Stimulated activated CD8-positive, alpha-beta memory T cell treated with anti-CD3 and anti-CD28 coated beads, Interleukin-12 subunit alpha, Interleukin-12 subunit beta, amount 100 ng/mL, for 4 hours (primary cell): ENCODE measurements at places on chromosomes 7 and 10.

GRCh38 chr10:101354328-101355071 lies 535 bp downstream of the BTRC start:
- DNase-seq: no peak

DNA sequence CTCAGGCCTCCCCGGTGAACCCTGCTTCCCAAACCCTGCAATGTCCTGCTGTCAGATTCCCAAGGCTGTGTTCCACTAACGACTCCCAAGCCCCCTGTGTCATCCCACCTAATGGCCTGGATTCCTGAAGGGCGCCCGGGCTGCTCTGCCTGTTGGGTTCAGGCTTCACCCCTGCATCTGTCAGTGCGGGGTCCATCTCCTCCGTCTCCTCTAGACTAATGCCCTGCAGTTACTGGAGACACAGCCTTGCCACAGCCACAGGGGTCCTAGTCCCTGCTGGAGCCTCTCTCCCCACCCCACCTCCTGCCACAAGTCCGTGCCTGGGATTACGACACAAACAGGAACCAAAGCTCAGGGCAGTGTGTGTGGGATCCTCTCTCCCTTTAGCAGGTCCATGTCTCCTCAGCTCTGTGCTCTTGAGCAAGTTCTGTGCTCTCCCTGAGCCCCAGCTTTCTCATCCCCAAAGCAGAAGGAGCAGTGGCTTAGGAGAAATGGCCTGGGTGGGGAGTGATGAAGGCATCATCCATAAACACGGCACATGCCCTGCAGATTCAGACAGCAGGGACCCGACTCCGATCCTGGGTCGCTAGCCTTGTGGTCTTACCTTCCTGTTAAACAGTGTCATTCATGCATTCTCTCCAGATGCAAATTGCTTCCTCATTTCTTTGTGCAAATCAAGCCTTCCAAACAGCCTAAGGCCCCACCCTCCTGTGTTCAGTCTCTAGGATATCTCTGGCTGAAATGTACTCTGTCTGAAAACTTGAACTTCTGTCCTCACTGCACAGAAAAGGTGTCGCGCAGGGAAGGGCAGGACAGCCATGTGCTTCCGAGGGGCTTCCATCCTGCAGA lies 8.2 kb upstream of the RBP3 start:
- DNase-seq: no peak

- DNase-seq: no peak
Measured at GRCh38 chr7:115216652-115217051, 294.8 kb downstream of the MDFIC start.

- DNase-seq: no peak
Measured at GRCh38 chr7:105454921-105455320, 66.2 kb upstream of the SRPK2 start.

DNA sequence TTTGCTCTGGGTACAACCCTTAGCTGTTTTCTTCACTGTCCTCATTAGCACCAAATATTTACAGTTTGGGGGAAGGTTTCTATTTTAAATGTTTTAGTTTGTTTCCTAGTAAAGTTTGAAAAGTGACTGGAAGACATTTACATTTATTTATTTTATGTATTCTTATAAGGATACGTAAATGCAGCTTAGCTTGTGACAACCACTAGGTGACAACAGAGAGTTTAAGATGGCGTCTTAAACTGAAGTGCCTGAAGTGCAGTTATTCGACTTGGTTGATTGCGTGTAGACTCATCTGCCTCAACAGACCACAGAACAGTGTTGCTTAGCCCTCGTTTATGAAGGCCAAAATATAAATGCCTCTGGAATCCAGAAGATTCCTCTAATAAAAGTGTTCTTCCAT lies 378.2 kb upstream of the MYO3A start:
- no peak for DNase-seq

GRCh38 chr10:69439350-69439739 lies 11.9 kb upstream of the TSPAN15 start:
- no peak for DNase-seq

DNA sequence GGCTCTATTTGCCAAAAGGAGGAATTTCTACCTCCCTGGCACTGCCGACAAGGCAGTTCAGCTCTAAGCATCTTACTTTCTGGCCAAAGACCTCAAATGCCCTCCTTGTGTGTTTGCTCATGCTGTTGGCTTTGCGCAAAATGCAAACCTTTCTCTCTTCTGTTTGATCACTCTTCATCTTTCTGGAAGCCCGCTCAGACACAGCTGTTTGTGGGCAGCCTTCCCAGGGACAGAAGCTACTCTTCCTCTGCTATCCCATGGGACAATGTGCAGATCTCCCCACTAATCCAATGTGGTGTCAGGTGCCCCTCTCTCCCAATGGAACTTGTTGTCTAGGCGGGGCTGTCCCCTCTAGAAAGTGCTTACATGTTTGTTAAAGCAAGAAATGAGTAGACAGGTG lies 278.7 kb downstream of the CCSER2 start:
- DNase-seq: no peak

- no peak for DNase-seq
Measured at GRCh38 chr10:119738962-119739361, 13.1 kb downstream of the INPP5F start.

- DNase-seq: no peak
Measured at GRCh38 chr10:86946213-86947155, 10.9 kb downstream of the MMRN2 start.

DNA sequence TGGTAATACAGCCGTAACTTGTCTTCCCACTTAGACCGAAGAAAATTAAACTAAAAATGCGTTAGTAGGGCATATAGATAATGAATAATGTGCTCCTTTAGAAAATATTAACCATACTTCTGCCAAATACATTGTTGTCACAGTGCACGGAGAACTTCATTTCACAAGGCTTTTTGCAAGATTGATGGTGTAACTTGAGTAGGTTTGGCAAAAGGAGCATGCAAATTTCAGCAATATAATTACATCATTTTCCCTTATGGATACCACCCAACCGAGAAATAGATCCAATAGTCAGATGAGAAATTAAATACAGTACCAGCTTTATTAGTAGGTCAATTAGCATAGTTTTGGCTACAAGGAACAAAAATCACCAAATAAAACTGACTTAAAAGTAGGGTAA lies 792.6 kb upstream of the C7orf33 start:
- no peak for DNase-seq

DNA sequence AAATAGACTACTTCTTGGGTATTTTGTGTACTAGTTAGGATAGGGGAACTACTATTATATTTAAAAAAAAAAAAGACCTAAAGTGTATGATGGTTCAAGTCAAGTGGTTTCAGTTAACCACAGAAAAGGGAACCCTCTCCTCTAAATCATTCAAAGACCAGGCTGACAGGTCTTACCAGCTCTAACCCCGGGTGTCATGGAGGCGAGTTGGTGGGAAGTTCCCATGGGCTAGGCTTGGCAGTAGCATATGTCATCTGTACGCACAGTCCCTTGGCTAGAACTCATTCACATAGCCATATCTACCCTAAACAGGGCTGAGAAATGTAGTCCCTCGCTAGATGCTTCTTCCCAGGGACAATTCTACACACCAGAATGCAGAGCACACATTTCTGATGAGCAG lies 37.7 kb upstream of the KCNMA1 start:
- no peak for DNase-seq

- no peak for DNase-seq
Measured at GRCh38 chr7:44979481-44980392, 922 bp upstream of the MYO1G start.

GRCh38 chr7:137774793-137775201 lies 72.0 kb downstream of the DGKI start:
- no peak for DNase-seq

DNA sequence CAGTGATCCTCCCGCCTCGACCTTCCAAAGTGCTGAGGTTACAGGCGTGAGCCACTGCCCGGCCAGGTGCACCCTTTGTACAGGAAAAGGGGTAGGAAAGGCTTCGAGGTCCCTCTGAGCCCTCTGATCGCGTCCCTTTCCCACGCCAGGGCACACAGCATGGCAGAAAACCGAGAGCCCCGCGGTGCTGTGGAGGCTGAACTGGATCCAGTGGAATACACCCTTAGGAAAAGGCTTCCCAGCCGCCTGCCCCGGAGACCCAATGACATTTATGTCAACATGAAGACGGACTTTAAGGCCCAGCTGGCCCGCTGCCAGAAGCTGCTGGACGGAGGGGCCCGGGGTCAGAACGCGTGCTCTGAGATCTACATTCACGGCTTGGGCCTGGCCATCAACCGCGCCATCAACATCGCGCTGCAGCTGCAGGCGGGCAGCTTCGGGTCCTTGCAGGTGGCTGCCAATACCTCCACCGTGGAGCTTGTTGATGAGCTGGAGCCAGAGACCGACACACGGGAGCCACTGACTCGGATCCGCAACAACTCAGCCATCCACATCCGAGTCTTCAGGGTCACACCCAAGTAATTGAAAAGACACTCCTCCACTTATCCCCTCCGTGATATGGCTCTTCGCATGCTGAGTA lies 871 bp downstream of the POP7 start:
- DNase-seq: no peak

DNA sequence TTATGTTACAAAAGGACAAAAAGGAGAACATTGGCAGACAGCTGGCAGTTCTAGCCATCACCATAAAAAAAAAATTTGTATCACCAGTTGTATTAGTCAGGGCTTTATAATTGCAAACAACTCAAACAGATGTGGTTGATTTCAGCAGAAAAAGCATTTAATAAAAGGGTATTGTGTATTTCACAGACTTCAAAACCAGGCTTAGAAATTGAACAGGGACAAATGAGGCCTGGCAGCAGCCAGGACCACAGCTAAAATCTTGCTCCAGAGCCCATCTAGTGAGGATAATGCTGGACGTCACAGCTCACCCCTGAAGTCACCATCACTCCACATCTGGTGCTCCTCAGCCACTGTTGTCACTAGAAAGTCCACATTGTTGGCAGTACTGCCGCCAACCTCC lies 52.9 kb upstream of the CALD1 start:
- DNase-seq: no peak

DNA sequence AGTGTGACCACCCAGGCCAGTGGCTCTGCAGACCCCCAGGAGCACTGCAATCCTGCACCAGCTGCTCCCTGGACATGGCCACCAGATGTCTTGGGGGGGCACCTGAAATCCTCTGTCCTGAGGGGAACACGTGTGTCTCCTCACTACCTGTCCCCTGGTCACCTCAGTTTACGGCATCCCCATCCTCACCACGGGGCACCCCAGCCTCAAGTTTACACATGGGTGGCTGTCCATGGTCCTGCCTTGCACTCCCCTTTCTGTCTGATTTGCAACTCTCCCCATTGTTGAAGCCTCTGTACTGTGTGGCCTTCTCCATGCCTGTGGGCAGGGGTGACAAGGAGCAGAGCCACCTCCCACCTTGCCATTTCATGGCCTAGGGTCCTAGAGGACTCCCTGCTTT lies 67.2 kb downstream of the RAMP3 start:
- DNase-seq: no peak

- no peak for DNase-seq
Measured at GRCh38 chr10:75011221-75011620, 100.2 kb upstream of the SAMD8 start.

- peak; percentile 66 for DNase-seq
Measured at GRCh38 chr7:155003092-155003375, at the start of gene PAXIP1. Gene PAXIP1 (minus strand): TSS chr7:155003124. CDS start chr7:155002929, 195 bp downstream.

DNA sequence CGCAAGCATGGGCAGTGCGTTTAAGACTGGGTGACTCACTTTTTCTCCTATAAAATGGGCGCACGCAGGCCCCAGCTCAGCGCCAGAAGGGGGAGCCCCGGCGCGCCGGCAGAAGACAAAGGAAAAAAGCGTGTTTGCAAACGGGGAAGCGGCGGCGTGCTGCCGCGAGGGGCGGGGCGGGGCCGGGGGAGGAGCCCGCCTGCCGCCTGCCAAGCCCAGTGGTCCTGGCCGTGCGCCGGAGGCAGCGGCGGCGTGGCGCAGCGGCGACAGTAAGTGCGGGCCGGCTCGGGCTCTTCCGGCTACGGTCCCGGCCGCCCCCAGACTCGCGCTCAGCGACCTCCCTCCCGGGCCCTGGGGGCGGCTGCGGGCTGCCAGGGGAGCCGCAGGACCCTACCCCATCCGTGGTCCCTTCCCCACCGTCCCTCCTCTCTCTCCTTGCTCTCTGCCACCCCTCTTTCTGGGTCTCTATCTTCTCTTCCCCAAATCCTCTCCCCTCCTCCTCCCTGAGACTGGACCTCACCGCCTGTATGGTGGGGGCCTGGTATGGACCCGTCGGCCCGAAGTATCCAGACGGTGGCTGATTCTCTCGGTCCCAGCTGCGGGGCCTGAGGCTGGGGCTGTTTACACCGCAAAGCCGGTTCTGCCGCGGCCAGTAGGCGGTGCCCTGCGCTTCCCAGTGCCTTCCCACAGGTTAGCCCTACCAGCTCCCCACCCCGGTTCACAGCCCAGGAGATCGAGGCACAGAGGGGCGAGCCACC lies at the start of gene SLC29A3:
TSS of gene SLC29A3 (plus strand) at position 218 of the 758 bp plus-strand sequence. CDS start at position 269, 51 bp downstream.
- peak; percentile 73 for DNase-seq

DNA sequence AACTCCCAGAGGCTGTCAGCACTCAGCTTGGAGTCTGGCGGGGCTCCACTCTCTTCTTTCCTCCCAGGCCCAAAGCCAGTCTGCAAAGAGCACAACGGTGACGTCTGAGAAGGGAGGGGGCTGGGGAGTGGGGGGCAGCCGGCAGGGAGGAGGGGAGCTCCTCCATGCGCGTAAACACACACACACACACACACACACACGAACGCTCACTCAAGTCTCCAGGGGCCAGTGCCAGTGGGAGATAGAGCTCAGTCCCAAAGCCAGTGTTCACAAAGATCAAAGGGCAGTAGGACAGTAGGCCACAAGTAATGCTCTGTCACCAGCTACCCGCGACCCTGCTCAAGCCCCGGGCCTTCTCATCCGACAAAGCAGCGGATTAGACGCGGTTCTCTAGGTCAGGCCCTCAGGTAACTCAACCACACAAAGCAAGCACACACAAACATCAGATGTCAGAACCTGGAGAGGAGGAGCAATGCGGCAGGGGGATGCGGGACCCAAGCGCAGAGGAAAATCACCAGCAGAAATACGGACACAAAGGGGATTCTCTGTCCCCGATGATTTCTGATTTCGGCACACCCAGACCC lies 19.9 kb downstream of the TCAF1 start:
- no peak for DNase-seq

DNA sequence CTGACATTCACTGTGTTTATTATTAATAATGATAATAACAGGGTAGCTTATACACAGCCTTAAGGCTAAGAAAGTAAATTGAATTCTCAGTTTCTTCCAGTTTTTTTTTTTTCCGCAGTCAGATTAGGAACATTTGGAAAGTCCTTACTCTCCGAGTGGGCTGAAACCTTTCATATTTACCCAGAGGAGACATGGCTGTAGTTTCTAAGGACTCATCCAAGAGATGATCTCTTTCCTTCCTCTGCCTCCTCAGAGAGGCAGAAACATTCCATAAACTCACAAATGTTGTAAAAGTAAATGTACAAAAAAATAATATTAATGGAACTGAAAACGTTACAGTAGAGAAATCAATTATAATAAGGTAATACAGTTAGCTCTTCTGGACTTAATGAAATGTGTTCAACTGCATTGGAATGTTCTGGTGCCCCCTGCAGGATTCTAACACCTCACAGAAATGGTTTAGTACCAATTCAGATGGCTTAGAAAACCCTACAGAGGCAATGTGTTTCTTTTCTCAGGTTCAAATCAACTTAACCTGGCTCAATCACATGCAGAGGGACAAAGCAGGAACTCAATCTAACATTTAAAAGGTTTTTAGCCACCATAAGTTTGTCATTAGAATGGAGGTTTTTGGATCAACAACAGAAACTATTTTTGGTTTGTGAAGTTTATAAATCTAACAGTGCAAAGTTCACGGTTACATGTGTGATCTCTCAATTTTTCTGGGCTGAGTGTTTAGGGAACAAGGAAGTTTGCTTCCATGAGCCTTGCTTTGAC lies 71.7 kb downstream of the ICA1 start:
- peak; percentile 13 for DNase-seq

- no peak for DNase-seq
Measured at GRCh38 chr7:135692055-135692454, 29.7 kb downstream of the STMP1 start.

GRCh38 chr10:61663466-61663865 lies 737 bp downstream of the CABCOCO1 start:
- no peak for DNase-seq
